ENCODE measurements at places on chromosomes 2 and 18.
A peak's percentile ranks its signal among the peaks of the same experiment; 100 is the strongest.

DNA sequence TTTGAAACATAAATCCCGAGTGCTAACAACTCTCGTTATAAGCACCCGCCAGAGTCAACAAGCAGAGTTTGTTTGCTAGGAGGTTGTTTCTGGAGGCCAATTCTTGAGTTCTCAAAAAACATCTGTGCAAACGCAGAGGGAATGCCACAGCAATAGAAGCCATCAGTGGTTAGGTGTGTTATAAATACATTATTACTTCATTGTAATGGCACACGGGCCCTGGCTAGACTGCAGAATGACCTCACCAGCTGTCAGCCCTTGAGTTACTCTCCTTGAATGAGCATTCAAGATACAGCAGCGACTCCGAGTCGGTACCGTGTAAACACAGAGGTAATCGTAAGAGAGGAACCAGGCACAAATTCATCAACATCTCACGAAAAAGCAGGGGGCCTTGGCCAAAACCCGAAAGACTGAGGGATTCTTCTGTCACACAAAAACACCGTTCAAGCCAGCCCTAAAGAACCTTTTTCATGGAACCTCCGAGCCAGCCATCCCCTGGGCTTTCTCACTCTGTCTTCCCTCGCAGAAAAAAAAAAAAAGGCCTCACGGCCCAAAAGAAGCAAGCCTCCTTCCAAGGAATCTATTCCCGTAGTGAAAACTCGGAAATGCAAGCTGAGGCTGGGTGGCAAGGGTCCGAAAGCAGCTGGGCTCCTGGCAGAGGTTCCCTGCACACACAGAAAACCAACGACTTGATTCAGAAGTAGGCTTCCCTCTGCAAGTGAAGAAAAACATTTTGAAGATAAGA, 133.7 kb upstream of the MEIS1 start:
- no peak for DNase-seq

GRCh38 chr2:167424221-167424620, 535.9 kb downstream of the XIRP2 start:
- DNase-seq: no peak

DNA sequence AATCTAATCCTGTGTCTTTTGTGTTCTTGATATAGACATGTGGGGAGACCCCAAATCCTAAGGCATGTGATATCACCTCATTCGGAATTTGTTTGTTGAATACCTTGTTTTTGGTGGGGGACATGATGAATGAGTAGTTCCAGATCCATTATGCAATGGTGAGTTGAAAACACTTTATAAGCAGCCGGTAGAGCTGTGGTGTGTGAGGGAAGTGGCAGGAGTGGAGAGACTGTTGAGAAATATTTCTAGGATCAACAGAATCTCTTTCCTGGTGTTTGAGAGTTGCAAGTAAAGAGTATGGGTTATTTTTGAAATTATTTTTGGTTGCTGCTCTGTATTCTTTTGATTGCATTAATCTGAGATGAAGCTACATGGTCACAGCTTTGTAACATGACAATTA, 34.4 kb downstream of the LHCGR start:
- DNase-seq: no peak

- no peak for DNase-seq
Measured at GRCh38 chr2:137183206-137183898, 418.0 kb downstream of the THSD7B start.

GRCh38 chr2:133509777-133510176, 58.5 kb downstream of the NCKAP5 start:
- no peak for DNase-seq

GRCh38 chr18:44651478-44651877, 29.2 kb upstream of the SETBP1 start:
- no peak for DNase-seq

DNA sequence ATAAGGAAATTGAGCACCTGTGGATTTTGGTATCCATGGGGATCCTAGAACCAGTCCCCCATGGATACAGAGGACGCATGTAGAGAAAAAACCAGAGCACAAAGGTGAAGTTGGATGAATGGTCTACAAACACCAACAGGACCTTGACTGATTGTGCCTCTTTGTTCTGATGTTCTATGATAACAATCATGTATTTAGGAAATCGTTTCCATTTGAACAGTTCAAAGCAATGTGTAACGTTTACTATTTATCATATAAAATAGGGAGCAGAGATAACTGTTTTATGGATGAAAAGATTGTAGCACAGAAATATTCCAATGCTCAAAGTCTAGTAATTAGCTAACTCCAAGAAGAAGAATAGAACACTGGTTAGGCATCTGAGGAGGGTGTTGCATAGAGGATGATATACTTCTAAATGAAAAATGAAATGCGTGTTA, 116.3 kb upstream of the FN1 start:
- DNase-seq: no peak

DNA sequence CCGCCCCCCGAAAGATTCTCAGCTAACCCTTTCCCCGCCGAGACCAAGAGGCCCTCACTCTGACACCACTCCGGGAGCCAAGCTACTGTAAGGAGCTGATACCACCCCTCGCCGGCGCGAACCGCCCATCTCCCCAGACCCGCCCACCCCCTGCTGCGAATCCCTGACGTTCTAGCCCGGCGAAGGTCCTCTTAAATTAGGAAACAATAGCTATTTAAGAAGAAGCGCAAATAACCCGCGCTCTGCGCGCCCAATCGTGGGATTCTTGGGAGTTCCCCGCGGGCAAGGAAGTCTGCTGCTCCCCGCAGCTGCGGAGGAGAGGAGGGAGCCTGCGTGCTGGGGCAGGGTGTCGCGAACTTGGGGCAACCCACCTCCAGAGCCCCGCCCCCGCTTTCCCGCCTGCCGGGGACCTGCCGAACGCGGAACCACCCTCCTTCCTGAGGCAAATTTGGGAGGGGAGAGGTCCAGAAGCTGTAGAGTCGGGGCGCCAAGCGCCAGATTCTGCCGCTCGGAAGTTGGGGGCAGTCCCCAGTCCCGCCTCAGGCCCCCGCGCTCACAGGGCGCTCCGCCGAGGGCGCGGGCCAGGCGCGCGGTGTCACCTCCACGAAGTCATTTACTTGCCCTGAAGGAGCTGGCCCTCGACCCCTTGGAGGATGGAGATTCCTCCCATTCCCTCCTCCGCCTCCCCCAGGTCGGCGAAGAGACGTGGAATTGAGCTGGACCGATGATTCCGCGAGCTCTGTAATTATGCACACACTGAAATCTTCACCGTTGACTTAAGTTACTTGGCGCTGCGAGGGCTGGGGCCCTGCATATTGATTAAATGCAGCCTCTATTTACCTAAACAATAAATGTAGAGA, 8.4 kb upstream of the SP9 start:
- DNase-seq: no peak

DNA sequence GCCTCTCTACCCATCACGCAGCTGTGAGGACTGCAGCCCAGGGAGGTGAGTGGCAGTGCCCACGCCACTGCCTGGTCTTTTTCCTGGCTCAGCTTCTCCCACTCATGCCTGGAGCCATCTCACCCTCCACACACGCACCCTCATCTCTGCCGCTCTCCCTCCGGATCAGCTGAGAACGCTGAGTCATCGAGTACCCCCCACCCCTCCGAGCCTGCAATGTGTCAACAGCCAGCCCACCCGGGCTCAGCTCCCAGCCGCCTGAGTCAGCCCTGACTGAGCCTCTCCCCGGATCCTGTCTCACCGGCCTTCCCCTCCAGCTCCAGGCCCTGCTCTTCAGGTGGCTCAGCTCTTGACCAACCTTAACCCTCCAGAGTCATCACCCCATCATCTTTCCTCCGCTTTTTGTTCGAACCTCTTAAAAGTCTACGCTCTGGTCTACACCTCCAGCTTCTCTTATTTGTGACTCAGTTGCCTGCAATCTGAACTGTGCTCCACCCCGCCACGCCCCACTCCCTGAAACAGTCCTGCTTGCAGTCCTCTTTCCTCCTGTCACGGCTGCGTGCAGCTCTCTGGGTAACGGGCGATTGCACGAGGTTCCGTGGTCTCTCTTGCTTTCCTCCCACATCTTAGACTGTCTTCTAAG, 94.4 kb upstream of the ASAP2 start:
- DNase-seq: no peak

GRCh38 chr18:63363951-63364350, 3.1 kb downstream of the KDSR start:
- no peak for DNase-seq

GRCh38 chr2:176582990-176583481, 313.8 kb downstream of the MTX2 start:
- DNase-seq: no peak

GRCh38 chr2:171522788-171523087, 464 bp downstream of the CYBRD1 start:
- DNase-seq: peak; percentile 0

- no peak for DNase-seq
Measured at GRCh38 chr2:158293722-158294121, 162.8 kb downstream of the CCDC148 start.

GRCh38 chr2:73283545-73284295, 558 bp downstream of the FBXO41 start:
- no peak for DNase-seq

GRCh38 chr2:147099845-147100244, 745.0 kb upstream of the ACVR2A start:
- no peak for DNase-seq

DNA sequence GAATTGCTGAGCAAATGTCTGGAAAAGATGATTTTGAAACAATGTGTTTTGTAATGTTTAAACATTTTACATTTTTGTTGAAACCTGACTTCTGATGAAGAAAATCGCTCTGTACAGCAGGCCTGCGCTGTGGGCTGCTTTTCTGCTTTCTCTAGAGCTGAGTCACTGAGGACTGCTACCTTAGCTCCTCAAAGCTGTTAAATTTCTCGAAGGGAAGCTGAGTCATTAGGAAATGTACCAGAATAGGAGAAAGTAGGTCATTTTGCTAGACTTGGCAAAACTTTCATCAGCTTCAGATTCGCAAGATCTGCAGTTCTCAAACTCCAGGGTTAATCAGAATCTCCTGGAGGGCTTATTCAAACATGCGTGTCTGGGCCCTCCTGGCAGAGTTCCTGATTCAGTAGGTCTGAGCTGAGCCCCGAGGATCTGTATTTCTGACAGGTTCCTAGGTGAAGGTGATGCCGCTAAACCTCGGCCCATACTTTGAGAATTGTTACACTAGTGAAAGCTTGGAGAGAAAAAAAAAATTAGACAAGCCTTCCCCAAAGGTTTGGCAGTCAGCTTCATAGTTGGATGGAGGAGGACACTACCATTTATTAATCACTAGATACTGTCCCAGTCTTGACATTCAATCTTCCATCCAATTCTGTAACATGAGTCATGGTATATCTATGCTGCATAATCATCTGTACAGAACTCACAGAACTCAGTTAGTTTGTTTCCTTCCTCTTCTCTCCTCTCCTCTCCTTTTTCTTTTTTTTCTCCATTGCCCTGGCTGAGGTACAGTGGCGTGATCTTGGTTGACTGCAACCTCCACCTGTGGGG, 297.6 kb downstream of the PARD3B start:
- DNase-seq: no peak

GRCh38 chr18:74395648-74396154, 61.4 kb downstream of the DIPK1C start:
- DNase-seq: no peak

DNA sequence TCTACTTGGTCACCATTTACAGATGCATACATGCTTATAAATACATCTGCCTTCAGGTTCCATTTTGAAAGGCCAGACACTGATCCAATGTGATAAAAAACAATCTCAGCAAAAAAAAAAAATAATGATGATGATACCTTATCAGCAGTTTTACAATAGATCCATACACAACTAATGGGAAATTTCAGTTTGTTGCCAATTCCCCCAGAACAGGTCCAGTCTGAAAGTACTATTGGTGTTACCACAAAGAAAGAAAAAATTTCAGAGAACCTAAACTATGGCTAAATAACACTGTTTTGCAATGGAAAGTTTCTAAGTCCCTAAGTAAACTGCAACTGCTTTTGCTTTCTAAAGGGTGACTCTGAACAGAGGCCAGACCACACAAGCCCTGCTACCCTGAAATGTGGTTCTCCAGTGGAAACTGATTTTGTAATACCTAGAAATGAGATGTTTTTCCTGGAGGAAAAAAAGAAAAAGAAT, 54.1 kb downstream of the LPIN2 start:
- DNase-seq: no peak

- no peak for DNase-seq
Measured at GRCh38 chr2:119706221-119706620, 27.2 kb downstream of the TMEM177 start.

- no peak for DNase-seq
Measured at GRCh38 chr2:239534581-239535412, 134.0 kb upstream of the HDAC4 start.

DNA sequence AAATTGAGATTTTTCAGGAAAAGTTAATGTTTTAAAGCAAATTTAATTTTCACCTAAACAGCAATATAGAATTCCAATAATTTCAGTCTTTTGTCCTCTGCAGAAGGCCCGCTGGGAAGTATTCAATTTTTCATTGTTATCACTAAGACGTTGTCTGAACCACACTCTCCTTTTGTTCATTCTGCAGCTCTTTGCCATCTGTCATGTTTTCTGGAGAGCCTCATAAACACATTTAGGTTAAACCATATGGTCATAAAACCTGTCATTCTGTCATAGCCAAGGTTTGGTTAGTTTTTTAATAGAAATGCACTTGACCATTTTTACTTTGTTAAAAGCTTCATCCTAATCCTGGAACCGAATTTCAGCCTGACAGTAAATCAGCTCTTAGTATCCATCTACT, 54.0 kb upstream of the PGAP1 start:
- DNase-seq: no peak

Measured in stimulated activated CD4-positive, alpha-beta T cell treated with anti-CD3 and anti-CD28 coated beads, TNF-alpha, amount 100 ng/mL, for 4 hours (primary cell).